Left cardiac atrium (tissue), 4 donors: ENCODE measurements at places on chromosomes 2 and 18.

DNA sequence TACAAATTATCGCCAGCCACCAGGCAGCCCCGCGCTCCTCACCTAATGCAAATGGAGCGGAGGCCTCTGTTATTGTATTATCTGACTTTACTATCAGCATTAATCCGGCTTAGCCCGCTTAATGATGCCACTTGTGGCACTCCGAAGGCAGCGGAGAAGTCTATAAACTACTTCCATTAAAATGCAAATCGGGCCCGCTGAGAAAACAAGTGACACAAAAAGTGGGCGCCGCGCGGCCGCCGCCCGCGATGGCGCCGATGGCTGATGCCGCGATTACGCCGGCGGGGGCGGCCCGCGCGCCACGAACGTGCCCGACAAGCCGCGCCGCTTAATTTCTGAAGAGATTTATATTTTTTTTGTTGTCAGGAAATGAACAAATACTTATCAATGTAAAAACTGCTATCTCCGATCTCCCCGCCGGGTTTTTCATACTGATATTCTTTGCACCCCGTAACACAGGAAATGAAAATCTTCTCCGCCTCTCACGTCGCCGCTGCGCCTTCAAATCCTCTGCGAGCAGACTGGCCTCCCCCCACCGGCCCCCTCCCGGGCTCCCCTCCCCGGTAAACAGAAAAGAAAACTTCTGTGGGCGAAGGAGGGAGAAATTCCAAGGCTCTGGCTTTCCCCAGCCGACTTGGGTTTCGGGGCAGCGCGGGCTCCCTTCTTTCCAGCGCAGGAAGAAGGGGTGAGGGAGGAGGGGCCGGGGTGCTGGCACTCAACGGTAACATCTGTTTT, 221.8 kb downstream of the INSIG2 start:
- peak; percentile 44 for DNase-seq

- DNase-seq: no peak
Measured at GRCh38 chr2:223538920-223539440, 63.2 kb downstream of the SCG2 start.

DNA sequence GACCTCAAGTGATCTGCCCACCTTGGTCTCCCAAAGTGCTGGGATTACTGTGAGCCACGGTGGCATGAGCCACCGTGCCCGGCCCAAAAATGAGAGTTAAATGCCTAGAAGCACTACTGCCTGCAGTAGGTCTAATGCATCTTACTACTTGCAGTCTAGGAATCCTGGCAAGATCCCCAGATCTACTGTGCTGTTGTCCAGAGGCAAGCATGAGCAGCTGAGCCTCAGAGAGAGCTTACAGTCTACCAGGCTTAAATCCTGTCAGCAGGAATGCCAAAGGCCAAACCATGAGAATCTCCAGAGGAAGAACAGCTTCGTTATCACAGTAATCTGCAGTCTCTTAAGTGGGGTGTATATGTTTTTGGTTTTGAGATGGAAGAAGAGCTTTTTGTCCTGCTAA, 54.4 kb downstream of the XRCC5 start:
- DNase-seq: no peak

DNA sequence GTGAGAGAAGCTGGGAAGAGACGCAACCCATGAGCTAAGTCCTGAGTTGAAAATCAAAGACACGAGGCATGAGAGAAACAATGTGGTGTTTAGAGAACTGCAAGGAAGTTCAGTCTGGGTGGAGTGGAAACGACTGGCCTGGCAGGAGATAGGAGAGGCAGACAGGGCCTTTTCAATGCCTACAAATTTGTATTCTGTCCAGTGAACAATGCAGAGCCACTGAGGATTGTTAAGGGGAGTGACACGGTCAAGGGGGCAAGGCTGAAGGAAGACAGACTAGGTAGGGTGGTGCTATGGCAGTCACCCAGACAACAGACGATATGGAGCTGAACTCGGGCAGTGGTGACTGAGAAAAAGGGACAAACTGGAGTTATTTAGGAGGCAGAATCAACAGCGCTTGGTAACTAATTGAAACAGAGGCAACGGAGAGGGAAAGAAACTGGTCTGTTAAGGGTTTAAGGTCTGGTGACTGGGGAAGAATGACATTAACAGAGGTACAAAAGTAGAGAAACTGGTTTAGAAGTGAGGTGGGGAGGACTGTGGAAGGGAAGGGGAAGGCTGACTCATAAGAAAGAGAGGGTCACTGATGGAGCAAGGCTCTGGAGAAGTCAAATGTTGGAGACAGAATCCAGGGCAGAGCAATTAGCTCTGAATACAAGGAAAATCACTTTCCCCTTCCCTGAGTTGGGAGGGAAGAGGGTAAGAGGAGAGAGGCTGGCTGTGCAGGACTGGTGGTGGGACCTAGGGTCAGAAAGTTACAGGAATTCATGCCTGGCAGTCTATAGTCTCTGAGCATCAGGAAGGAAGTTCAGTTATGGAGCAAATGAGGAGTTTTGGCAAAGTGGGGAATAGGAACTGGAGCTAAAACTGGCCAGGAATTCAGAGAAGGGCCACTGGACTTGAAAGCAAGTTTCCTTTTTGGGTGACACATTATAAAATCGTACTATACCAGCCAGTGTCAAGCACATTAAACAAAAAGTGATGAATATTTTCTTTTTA, 63.4 kb upstream of the CHRNA1 start:
- DNase-seq: no peak

- DNase-seq: no peak
Measured at GRCh38 chr2:120237491-120237902, 14.3 kb upstream of the TMEM185B start.

- DNase-seq: no peak
Measured at GRCh38 chr18:8960740-8961657, 141.5 kb upstream of the NDUFV2 start.

- no peak for DNase-seq
Measured at GRCh38 chr2:111703759-111704158, 180.2 kb downstream of the ANAPC1 start.

DNA sequence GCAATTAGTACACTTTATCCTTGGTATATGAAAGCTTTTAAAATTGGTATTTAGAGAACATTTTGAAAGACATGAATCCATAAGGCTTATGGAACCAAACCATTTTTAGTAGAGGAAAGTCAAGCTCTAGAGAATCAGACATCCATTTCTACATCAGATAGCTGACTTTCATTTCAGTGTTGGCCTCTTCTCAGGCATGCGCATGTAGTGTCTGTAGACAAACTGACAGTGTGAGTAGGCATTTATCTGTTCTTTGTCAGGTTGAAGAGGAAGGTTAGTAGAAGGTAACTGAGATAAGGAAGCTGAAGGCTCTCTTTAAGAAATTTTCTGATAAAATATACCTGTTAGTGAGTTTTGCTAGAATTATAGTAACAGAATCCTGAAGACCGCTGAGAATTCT, 221.9 kb upstream of the SIX3 start:
- DNase-seq: no peak

- DNase-seq: no peak
Measured at GRCh38 chr18:28594034-28594433, 417.1 kb upstream of the CDH2 start.

DNA sequence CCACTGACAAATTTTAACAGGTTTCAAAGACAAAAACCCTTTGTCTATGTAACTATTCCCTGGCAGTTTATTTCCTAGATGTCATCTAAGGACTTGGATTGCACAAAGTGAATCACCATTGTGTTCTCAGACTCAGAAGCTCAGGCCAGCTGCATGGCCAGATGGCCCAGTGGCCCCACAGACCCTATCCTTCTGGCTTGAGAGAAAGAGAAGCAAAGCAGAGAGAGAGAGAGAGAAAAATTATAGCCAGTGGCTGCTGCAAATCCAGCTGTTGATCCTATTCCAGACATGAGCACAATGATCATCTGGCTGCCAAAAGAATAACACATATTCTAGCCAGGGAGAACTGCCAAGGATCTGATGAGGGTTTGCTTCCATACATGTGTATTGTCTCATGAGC, 25.8 kb downstream of the CTLA4 start:
- DNase-seq: peak; percentile 41
